ENCODE measurements at places on chromosomes 1 and 21. TPM values are rescaled to one million over a fixed set of nuclear protein-coding genes. Genes with fewer than 3 reads are reported as not detected.

- H3K4me3 ChIP-seq = peak overlapping the region; percentile 88
- peaks cover 6% of the 10 kb centered on the region for H3K36me3 ChIP-seq
- H3K4me1 ChIP-seq = peaks cover 10% of the 10 kb centered on the region
- DNase-seq = no peak
Observed at GRCh38 chr1:84479998-84480397, 932 bp downstream of the RPF1 start.

DNA sequence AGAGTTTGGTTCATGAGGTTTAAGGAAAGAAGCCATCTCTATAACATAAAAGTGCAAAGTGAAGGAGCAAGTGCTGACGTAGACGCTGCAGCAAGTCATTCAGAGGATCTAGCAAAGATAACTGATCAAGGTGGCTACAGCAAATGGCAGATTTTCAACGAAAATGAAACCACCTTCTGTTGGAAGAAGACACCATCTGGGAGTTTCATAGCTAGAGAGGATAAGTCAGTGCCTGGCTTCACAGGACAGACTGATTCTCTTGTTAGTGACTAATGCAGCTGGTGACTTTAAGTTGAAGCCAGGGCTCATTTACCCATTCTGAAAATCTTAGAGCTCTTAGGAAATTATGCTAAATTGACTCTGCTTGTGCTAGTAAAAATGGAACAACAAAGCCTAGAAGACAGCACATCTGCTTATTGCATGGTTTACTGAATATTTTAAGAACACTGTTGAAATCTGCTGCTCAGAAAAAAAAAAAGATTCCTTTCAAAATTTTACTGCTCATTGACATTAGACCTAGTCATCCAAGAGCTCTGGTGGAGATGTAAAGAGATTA is 10.5 kb downstream of the MAEL start:
- no peak for DNase-seq
- no peak overlapping the region for H3K27ac ChIP-seq
- H3K36me3 ChIP-seq = no peaks in the 10 kb centered on the region
- no peaks in the 10 kb centered on the region for H3K4me1 ChIP-seq
- no peaks in the 10 kb centered on the region for H3K27me3 ChIP-seq

DNA sequence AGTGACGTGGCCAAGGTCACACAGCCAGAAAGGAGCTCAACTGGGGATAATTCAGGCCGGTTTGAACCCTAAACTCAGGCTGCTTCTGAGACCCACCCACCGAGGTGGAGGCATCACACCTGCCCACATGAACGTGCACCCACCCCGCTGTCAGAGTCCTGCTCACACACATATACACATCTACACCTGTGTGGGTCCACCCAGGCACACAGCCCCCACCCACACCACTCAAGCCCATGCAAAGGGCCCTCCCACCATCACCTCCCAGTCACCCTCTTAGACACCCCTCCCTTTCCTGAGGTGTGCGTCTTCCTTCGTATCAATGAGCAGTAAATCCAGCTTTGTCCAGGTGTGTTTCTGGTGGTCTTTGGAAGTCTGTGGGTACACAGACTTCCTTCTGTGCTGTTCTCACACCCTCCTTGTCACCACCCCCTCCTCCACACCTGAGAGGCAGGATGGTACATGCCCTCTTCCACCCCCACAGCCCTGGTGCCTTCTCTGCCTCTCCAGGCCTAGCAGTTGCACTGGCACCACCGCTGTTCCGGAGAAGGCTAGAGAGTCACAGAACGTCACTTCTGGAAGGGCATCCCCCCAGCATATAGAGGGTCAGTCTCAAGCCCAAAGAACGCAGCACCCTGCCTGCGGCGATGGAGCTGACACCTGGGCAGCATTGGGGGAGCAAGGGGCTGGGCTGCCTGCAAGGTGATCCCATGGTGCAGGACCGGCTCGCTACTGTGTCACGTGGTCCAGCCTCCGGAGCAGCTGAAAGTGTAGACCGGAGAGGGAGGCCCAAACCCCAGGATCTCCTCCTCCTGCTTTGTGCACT is 18.9 kb upstream of the FAM131C start:
- no peak for DNase-seq
- no peak overlapping the region for H3K4me3 ChIP-seq
- no peak overlapping the region for H3K27ac ChIP-seq
- peaks cover 17% of the 10 kb centered on the region for H3K4me1 ChIP-seq

DNAJC6 gene
- 8.9 TPM for total RNA-seq

C4BPA gene
- total RNA-seq = not detected

ERO1B gene
- total RNA-seq = 2.0 TPM

DNA sequence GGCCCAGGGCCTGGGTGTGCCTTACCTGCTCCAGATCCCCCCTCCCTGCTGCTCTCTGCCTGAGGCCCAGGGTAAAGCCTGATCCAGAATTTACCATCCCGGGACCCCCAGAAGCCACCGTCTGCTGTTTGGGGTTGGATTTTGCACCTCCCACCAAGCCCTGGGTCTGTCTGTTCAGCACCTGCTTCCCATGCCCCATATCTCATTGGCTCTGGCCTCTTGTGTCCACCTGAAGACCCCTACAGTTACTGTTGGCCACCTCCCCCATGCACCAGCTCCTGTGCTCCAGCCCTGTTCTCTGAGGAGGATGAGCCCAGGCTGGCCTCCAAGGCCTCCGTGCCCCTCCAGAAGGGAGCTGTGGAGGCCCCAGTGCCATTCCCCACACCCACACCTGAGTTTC is 113.9 kb downstream of the GRIK3 start:
- no peaks in the 10 kb centered on the region for H3K4me1 ChIP-seq
- H3K36me3 ChIP-seq = no peaks in the 10 kb centered on the region
- no peak for DNase-seq
- no peak overlapping the region for H3K4me3 ChIP-seq
- no peaks in the 10 kb centered on the region for H3K27me3 ChIP-seq
